Right renal pelvis (tissue), 4 donors: ENCODE measurements at places on chromosomes 6 and 20. TPM values are rescaled to one million over a fixed set of nuclear protein-coding genes. Genes with fewer than 3 reads are reported as not detected.

- DNase-seq: no peak
Measured at GRCh38 chr20:56631990-56632327, 2.9 kb downstream of the TFAP2C start.

DNA sequence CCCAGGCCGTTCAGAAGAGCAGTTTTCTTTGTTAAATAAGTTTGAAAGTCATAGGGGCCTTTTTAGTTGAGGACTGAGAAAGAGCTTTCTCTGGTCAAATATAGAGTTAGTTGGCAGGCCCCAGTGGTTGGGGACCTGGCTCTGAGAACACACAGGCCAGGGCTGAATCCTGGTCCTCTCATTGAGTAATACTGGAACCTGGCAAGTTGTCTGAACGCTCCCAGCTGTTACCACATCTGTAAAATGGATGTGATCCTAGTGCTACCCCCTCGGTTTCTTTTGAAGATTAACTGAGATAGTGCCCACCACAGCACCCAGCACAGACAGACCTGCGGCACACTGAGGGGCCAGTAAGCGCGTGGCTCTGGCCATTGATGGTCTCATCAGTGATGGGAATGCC is 215.5 kb downstream of the ZDHHC14 start:
- no peak for DNase-seq

DNA sequence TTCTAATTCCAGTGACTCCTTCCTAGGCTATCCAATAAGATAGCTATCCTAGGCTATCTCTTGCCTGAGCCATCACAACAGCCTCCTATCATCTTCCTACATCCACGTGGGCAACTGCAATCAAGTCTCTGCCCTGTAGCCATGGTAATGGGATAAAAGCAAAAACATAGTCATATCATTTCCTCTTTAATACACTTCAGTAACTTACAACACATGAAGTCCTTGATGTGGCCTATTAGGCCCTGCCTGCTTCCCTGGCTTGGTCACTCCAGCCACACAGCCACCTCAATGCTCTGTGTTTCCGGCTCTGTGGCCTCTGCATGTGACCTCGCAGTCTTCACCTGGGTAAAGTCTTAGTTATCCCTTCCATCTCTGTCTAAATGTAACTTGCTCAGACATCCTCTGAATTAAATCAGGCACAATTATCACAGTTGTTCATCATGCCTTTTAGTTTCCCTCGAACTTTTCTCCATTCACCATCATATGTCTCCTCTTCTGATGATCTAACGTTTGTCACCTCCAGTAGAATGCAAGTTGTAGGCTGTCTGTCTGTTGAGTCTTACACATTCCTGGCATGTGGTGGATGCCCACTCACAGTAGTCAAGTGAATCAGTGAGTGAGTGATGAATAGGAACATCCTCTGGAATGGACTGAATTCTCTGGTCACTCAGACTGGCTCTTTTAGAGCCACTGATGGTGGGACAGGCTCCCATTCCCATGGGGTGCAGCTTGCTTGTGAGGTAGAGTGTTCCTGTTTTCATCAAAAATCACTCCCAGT is 229.4 kb downstream of the TBC1D7 start:
- DNase-seq: no peak

- no peak for DNase-seq
Measured at GRCh38 chr20:17511401-17511800, 19.8 kb downstream of the BFSP1 start.

- DNase-seq: no peak
Measured at GRCh38 chr6:38638941-38639497, 710 bp downstream of the BTBD9 start.

- DNase-seq: no peak
Measured at GRCh38 chr6:155033021-155033791, 38.1 kb downstream of the TIAM2 start.

- DNase-seq: no peak
Measured at GRCh38 chr6:34025112-34025807, 120.6 kb downstream of the GRM4 start.

Gene HCRTR2
- polyA plus RNA-seq: 0.47 TPM

DNA sequence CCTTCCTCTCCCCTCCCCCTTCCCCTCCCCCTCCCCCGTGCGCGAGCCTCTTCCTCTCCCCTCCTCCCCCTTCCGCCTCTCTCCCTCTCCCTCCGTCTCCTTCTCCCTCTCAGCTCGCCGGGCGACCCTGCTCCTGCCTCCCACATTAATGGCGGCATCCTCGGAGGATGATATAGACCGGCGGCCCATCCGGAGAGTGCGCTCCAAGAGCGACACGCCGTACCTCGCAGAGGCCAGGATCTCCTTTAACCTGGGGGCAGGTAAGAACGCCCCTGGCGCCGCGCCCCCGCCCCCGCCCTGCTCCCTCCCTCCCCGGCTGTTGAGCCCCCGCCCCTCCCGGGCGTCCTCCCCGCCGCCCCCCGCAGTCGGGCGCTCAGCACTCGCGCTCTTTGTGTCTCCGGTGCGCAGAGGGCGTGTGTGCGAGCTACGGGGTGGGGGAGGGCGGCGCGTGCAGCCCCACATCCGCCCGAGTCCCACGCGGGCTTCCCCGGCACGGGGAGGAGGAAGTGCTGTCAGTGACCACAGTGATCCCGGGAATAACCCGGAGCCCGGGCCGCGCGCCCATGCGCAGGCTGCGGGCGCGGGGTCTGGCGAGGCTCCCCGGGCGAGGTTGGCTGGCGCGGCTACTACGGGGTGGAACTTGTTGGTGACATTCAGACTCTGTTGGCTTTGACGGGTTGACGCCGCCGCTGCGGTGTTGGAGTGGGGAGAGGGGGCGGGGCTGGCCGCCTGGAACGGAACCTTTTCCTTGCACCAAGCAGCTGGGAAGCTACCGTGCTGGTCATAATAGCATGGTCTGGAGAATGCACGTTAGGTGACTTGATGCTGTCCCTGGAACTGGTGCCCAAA is 33.2 kb downstream of the PHACTR1 start:
- no peak for DNase-seq

GRCh38 chr6:42269974-42270510 is 52.4 kb upstream of the MRPS10 start:
- DNase-seq: no peak

- no peak for DNase-seq
Measured at GRCh38 chr20:37644605-37645004, 49.2 kb upstream of the CTNNBL1 start.

DNA sequence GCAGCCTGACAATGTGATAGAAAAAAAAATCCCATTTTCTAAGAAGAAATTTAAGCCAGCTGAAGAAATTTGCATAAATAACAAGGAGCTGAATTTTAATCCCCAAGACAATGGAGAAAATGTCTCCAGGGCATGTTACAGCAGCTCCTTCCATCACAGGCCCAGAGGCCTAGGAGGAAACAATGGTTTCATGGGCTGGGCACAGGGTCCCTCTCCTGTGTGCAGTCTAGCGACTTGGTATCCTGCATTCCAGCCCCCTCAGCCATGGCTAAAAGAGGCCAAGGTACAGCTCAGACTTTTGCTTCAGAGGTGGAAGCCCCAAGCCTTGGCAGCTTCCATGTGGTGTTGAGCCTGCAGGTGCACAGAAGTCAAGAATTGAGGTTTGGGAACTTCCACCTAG is 73.1 kb downstream of the C6orf118 start:
- DNase-seq: no peak

Gene HLA-A
- polyA plus RNA-seq: 174 TPM

Gene ECT2L
- polyA plus RNA-seq: 0.60 TPM

DNA sequence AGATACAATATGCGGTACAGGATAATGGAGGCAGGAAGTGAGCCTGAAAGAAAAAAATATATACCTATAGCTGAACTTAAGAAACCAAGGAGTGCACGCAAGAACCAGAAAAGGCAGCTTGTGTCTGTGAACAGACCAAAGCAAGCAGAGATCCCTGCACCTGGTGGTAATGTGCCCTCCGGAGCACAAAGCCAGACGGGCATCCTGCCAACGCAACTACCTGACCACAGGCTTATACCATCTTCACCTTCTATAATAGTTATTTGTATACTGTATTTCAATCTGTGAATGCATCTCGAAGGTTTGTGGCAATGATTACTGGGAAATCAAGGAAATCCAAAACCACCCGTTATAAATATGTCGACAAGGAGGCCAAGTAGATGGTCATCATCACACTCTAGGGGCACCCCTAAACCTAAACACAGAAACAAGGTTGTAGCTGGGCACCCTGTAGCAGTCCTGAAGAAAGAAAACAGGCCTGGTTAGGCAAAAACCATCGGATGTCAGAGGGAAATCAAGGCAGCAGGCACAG is 801 bp downstream of the FBXL4 start:
- no peak for DNase-seq

GRCh38 chr20:62570897-62571668 is 71.2 kb upstream of the SLCO4A1 start:
- DNase-seq: no peak

GRCh38 chr6:41492261-41492891 is 53.8 kb upstream of the FOXP4 start:
- DNase-seq: no peak

Gene ZKSCAN8
- 46.0 TPM for polyA plus RNA-seq
